ENCODE measurements at places on chromosomes 16 and 17. TPM values are rescaled to one million over a fixed set of nuclear protein-coding genes. Genes with fewer than 3 reads are reported as not detected.

UNKL gene
- 42.0 TPM for total RNA-seq

DNA sequence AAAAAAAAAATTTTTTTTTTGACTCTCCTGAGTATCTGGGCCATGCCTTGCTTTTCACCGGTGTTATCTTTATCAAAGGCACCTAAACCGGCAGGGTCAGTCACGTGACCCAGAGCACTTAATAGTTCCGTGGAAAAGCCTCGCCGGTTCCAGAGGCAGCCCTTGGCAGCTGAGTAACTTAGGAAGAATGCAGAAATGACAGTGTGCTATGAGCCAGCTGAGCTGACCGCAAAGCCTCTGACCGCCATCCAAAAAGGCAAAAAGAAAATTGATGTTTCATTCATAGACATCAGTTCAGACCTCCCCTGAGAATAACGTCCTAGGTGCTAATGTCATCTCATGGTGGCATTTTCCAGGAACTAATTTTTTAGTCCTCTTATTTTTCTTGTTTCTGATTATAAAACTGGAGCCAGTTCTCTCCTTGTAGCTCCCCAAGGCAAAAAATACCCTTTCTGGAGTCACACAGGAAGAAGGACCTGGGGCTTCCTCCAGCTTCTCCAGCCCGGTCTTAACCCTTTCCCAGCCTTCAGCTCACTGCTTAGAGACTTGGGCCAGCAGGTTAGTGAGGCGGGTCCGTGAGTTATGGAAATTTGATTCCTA, 122.6 kb downstream of the SOCS1 start:
- DNase-seq: no peak

GRCh38 chr17:27825459-27825858, 25.1 kb upstream of the NOS2 start:
- DNase-seq: no peak

DNA sequence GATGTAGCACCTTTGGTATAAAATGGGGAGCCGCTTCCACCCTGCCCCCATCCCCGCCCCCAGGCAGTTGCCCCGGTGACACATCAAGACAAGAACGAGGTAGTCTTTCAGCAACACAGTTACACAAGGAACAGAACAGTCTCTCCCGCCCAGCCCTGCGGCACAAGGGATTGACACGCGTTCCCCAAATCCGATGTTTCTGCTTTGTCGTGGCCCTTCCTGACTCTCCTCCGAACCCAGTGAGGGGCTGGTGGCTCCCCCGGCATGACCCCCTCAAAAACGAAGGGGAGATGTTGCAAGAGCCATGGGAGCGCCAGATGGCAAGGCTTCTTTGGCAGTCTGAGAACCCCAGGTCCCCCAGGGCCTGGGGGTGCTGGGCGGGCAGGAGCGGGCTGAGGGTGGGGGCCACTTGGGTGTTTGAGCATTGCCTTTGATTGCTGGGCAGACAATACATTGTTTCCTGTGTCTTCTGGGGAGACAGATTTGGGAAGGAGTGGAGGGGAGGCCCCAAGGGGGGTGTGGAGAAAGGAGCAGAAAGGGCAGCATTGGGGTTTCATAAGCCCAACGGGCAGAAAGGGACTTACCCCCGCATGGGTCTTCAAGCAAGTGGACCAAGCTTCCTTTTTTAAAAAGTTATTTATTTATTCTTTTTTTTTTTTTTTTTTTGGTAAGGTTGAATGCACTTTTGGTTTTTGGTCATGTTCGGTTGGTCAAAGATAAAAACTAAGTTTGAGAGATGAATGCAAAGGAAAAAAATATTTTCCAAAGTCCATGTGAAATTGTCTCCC, 16.6 kb downstream of the COL1A1 start:
- no peak for DNase-seq

DNA sequence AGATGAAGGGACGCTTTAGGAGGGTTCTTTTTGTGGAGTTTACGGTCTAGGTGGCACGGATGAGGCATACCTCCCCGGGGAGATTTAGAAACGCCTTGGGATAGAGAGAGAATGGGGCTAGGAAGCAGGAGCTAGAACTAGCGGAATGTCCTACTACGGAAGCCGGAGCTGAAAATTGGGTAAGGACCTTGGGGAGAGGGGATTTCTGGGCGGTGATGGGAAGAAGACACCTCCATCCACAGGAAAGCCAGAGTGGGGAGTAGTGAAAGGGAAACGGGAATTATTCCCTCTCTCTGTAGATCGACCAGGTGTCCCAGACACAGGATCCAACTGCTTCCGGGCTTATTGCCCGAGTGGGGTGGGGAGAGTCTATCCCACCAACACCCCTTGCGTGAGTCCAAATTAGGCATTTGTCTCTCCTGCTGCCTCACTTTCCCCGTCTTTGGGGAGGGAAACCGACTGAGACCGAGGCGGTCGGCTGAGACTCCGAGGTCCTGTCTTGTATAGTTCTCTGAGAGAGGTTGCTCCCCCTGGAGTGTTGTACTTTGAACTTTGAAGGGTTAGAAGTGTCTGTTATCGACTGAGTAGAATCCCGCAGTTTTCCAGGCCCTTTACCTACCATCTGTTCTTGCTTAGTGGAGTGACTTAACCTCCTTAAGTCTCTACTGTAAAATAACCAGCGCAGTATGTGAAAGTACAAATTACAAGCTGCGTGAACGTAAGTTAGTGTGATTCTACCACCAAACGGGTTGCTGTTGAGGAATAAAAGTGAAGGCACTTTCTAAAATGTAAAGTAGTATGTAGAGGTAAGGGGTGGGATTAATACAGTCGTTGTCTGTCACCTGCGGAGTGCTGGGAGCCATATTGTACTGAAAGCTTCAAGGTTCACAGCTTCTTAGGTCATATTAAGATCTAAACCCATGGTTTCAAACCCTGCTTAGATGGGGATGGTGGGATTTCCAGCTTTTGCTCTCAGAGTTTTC, 1.0 kb downstream of the RSPRY1 start:
- DNase-seq: no peak

TBX2 gene
- total RNA-seq: 0.21 TPM

DNA sequence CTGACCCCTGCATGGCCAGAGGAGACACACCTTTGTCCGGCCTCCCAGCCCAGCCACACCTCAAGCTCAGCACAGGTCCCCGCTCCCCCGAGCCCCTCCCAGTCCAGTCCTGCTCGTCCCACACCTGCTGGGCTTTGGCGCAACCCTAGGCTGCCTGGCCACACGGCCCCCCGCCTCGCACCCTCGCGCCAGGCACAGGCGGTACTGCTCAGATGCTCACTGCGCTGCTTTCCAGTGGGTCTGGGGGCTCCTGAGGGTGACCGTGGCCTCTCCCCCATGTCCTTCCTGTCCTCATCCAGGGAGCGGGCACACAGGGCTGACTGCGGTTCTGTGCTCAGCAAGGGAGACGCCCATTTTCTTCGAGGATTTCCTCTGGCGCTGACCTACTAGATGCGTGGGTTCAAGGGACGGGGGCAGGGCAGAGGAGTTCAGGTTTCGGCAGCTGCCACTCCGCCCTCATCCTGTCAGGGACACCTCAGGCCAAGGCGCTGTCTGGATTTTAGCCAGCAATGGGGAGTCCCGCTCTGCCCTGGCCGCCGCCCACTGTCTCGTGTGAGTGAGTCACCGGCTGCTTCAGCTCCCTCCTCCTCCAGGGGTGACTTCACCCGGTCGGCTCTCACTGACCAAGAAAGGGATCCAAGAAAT, 118.0 kb upstream of the ZNF469 start:
- peak; percentile 48 for DNase-seq

GRCh38 chr17:72976971-72977770, 115.3 kb downstream of the SLC39A11 start:
- DNase-seq: no peak

DNA sequence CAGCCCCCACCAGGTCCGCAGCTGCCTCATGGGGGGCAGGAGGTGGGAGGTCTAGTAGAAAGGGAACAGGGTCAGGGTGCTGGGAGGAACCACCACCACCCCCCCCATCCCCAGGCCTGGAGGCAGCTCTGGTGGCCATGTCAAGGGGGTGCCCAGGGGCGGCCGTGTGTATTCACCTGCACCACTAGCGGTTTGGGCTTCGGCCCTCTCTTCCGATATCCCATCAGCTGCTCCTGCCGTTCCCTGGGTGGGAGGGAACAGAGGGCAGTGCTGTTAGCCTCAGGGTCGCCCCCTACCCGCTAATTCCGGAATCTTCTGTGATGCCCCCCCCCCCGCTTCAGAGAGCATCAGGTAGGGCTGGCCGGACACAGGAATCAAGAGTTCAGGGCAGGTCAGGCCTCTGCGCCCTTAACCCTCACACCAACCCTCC, 3.8 kb downstream of the CBX4 start:
- DNase-seq: peak; percentile 57

KRTAP1-5 gene
- not detected for total RNA-seq

TMEM238L gene
- total RNA-seq: not detected

CDR2L gene
- 31.0 TPM for total RNA-seq

- no peak for DNase-seq
Measured at GRCh38 chr16:19850131-19850817, 34.4 kb downstream of the GPRC5B start.

SHCBP1 gene
- 15.7 TPM for total RNA-seq

NLRP1 gene
- total RNA-seq: 17.9 TPM

GRCh38 chr16:49058382-49058781, 223.3 kb downstream of the CBLN1 start:
- no peak for DNase-seq

DNA sequence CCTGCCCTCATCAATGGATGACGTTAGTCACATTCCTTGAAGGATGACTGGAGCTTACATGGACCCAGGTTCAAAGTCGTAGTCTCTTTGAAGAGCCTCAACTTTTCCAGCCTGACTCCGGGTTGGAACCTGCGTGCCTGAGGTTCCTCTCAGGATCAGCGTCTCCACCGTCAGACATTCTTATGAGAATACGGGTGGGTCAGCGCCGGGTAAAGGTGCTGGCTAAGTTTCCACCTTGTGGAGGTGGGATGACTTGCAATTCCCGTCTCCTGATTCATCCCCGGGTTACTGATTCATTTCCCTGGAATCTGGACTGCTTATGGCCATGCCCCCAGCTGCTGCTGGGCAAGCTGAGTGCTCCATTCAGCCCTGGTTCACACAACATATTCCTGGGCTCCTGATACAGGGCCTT, 38.9 kb upstream of the CMIP start:
- peak; percentile 36 for DNase-seq

LHX1 gene
- total RNA-seq: 1.3 TPM

GRCh38 chr16:76193906-76194615, 83.1 kb upstream of the CNTNAP4 start:
- DNase-seq: no peak

SPNS3 gene
- total RNA-seq: not detected

DNA sequence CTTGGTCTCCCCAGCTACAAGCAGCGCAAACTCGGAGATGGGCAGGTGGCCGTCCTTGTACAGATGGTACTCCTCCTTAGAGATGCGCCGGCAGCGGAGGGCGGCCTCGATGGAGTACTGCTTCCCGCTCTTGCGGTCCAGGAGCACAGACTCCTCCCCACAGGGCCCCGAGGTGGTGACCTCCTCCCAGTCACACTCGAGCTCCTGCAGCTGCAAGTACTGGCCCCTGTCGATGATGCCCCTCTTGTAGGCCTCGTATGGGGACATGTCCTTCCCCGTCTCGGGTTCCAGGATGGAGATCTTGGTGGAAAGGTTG, 7.2 kb downstream of the CDK3 start:
- DNase-seq: no peak

GLOD4 gene
- total RNA-seq: 69.1 TPM

- DNase-seq: peak; percentile 44
Measured at GRCh38 chr17:44004761-44005526, 522 bp downstream of the NAGS start.

DNA sequence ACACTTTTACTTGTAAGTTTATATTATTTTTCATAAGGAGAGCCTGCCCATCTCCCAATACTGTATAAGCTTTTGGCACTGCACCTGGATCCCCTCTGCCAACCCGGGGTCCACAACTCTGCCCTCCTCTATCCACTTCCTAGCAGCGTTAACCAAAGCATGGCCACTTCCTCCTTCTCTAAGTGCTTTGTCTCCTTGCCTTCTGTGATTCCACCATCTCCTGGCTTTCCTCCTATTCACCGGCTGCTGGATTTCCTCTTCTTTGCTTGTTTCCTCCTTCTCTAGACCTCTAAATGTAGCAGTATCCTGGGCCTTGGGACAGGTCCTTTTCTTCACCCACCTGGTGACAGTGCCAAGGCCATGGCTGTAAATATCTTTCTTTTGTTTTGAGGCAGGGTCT, 20.0 kb upstream of the WFIKKN2 start:
- no peak for DNase-seq

DNA sequence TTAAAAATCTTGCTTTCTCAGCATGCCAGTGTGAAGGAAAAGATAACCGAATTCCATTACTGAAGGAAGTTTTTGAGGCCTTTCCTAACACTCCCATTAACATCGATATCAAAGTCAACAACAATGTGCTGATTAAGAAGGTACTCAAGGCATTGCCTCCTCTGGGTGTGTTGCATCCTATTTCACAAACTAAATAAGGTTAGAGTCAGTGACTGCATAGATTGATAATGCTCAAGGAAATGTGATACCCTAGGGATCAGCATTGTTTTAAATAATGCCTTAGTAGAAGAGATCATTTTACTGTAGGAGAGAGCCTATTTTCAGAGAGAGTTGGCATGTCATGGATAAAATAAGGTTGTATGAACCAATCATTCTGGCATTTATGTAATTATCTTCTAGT, 36.8 kb downstream of the GDPD1 start:
- no peak for DNase-seq

GRCh38 chr17:64972611-64973010, 53.3 kb upstream of the LRRC37A3 start:
- no peak for DNase-seq

DNA sequence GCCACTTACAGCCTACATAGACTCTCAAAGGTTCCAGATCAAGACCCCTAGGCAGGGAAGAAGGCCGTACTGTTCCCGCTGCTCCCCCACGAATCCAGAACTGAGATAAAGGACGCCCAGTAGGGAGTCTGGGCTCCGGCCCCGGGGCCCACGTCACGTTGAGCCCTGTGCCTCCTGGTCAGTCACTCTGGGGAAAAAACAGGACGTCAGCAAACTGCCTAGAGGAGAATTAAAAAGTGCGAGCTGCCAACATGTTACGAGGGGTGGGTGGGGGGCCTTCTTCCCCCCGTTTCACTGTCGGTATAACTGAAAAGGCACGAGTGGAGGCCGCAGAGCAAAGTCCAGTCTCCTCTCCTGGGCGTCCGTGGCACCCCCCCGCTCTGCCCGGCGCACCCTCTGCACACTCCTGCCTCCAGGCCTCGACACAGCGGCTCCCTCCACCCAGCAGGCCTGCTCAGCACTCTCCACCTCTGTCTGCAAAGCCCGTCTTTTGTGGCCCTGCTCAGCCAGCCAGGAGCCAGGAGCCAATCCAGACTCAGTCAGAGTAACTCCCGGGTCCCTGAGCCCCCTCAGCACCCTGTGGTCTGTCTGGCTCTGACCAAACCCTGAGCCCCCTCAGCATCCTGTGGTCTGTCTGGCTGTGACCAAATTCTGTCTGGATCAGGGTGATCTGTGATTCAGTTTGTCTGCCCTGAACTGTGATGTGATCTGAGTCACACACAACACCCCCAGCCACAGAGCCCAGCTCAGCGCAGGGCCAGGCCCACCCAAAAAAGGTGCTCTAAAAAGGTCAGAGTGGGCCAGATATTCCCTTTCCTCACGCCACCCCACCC, 6.2 kb downstream of the ITGAE start:
- no peak for DNase-seq

LRRC37A3 gene
- 3.5 TPM for total RNA-seq

GRCh38 chr17:39051001-39051585, 83.9 kb upstream of the FBXO47 start:
- DNase-seq: no peak

- DNase-seq: no peak
Measured at GRCh38 chr17:39081851-39082250, 69.6 kb downstream of the PLXDC1 start.

- no peak for DNase-seq
Measured at GRCh38 chr16:1299012-1299867, 10.2 kb upstream of the UBE2I start.
